GM12892 (cell line): ENCODE measurements at places on chromosomes 13 and 19.

DNA sequence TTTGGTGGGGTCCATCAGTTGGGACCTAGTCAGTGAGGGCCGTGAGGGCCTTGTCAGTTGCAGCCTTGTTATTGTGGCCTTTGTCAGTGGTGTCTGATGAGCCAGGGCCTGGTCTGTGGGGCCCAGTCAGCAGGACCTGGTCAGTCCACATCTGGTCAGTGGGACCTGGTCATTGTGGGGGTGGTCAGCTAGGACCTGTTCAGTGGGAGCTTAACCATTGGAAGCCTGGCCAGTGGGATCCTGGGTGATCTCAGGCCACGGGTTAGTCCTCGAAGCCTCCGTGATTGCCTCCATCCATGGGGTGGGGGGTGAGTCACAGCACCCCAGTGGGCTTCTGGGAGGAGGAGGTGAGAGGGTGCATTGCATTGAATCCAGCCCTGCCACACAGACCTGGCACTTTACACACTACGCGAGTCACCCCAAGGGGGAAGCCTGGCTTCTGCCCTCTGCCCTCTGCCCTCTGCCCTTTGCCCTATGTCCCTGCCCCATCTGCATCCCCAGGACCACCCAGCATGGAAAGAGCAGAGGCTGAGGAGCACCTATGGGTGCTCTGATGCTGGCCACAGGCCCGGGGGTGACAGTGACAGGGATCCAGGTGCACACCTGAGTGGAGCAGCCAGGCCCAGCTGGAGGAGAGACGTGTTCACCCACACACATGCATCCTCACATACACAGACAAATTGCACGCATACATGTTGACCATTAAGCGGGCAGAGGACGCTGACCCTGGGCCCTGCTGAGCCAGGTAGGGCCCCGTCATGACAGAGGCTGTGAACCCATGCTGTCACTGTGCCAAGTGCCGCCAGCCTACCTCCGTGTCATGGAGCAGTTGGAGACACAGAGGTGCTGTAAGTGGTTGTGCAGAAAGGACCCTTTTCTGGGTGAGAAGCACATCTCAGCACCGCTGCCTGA is 59.8 kb upstream of the TPM4 start:
- DNase-seq, result peak; percentile 15

GRCh38 chr13:33999811-34000605 is 182.1 kb downstream of the RFC3 start:
- DNase-seq, result no peak

DNA sequence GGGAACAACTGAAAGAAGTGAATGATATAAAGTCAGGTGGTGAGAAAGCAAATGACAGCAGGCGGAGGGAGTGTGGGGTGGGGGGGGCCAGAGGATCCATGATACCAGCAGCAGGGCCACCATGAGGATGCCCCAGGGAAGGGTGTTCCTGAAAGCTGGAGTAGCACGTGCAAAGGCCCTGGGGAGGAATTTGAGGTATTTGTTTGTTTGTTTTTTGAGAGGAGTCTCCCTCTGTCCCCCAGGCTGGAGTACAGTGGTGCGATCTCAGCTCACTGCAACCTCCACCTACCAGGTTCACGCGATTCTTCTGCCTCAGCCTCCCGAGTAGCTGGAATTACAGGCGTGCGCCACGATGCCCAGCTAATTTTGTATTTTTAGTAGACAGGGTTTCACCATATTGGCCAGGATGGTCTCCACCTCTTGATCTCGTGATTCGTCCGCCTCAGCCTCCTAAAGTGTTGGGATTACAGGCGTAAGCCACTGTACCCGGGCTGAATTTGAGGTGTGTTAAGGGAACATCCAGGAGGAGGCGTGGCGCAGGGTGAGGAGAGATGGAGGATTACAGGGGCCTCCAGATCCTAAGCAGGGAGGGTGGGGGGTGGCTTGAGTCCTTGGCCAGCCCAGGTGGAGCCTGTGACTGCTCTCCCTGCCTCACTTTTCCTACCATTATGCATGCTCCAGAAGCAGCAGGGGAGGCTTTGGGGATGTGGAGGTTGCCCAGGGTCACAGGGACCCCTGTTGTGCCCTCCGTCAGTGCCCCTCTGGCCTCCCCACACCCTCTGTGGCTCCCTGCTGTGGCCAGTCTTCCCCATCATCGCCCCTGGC is 12.4 kb upstream of the JUND start:
- DNase-seq, result no peak

DNA sequence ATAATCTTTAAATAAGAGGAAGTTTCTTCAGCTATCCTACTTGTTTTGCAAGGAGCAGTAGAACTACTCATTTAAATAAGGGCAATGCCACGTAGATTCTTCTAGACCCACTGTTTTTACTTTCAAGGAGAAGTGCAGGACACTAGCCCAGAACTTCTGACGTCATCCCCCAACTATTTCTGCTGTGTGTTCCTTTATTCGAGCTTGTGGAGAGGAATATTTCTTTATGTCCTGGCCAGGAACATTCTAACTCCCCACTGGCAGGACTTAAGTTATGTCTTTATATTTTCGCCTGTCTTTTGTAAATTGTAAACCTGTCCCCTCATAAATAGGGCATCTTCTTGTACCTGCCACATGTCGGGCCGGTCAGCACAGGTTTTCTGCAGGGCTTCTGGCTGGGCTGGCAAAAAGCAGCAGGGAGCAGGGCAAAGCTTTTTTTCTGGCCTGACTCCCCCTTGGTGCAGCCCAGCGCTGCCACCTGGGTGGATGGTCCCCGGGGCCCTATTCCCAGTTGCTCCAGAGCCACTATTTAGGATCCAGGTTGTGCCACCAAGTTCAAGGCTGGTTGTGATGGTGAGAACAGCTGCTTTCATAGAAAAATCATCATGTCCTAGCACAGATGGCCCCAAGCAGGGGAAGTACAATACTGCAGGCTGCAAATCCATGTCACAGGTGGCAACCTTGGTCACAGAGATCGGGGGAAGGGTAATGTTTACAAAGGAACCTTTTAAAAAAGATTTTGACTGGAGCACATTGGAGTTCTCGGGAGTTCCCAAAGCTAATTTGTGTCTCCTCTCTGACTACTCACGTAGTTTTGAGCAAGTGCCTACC is 1.8 kb downstream of the MBNL2 start:
- no peak for DNase-seq

GRCh38 chr19:11203194-11204075 is 6.1 kb upstream of the KANK2 start:
- peak; percentile 70 for DNase-seq

DNA sequence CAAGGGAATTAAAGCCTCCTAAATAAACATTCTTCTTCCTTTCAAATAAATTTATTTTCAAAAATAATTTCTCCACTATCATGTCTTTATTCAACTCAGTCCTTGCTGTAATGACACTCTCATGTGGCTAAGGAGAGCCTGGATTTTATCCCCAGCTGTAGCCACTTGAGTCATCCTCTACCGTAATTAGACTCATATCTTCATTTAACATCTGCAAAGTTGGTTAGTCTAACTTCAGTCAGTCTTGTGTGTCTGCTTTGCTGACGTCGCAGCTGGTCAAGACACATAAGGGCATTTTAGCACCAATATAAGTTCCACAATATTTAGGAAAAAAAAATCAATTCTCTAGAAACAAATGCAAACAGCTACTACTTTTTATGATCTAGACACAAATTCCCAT is 776.4 kb upstream of the ATXN8OS start:
- no peak for DNase-seq

- no peak for DNase-seq
These were observed 774 bp downstream of the ALDH16A1 start for GRCh38 chr19:49453757-49454240.

- no peak for DNase-seq
These were observed 13.8 kb downstream of the SPINT2 start for GRCh38 chr19:38277969-38278680.

- DNase-seq, result no peak
These were observed 2.2 kb downstream of the GPR32 start for GRCh38 chr19:50772476-50772875.

DNA sequence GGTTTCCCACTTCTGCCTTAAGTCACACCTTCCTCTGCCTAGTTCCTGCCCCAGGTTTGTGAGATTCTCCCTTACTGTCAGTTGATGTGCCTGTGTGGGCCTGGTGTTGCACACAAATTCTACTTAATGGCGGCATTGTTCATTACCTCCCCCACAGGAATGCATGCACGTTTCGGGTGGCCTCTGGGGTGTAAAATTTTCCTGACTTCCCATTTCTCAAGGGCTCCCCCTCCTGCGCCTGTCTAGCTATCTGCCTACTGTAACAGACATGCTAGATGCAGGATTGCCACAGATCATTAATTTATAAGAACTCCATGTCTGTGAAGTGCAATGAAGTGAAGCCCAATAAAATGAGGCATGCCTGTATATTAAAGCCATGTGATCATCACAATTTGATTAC is 1466.3 kb downstream of the PCDH9 start:
- no peak for DNase-seq

- DNase-seq, result no peak
These were observed 35.1 kb downstream of the SPATA13 start for GRCh38 chr13:24195626-24196025.

GRCh38 chr13:39498471-39499114 is 104.4 kb downstream of the LHFPL6 start:
- no peak for DNase-seq

DNA sequence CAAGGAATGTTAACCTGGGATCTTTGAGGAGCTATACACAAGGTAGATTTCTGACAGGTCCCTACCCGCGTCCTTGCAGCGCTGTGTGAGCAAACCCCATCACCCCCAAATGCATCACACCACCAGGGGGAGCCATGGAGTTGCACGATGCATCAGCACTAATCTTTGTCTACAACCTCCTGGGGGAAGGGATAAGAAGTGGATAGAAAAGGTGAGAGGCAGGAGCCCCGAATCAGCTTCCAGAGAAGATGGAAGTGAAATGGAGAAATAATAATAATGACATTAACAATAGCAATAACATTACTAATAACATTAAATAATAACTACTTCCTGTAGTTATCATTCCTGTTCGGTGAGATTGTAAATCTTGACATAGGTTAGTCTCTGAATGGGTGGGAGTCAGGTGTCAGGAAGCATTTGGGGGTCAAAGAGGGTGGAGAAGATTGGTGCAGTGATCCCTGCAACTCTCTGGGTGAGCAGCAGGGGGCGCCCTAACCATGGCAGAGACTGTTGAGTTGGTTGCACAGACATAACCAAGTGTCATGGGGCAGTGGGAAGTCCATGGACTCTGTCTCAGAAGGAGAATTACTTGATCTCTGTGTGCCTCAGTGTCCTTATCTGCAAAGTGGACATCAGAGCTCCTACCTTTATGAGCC is 16.5 kb downstream of the SIGLEC7 start:
- DNase-seq, result no peak

DNA sequence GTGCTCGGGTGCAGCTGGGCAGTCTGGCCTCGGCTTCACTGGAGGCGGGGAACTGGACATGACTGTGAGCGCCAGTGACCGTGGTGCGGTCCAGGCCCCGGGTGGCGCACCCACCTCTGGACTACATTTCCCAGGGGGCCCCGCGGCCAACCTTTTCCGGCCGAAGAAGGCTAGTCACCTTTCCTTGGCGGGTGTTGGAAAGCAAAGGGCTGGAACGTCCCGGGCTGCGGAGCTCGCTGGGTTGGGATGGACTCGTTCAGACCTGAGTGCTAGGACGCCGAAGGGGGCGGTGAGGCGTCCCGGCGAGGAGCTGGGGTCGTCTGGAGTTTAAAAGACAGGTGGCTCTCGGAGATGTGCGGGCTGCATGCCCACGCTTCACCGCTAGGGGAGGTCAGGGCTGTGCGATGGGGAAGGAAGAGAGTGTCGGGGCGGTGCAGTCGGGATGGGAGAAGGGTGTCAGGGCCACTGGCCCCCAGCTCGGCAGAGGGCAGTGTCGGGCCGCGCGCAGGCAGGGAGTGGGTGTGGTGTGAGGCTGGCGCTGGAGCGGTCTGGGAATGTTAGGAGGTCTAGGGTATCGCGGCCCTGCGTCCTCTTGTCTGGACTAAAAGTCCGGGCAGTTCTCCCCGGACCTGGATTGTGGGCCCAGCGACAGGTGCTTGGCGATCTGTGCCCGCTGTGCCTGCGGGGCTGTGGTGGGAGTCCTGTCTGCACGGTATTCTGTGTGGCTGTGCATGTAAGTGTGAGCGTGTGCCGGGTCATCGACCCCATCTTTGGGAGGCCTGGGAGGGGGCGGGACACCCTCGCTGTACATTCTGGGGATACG is 57.1 kb downstream of the ZNF568 start:
- DNase-seq, result peak; percentile 35

DNA sequence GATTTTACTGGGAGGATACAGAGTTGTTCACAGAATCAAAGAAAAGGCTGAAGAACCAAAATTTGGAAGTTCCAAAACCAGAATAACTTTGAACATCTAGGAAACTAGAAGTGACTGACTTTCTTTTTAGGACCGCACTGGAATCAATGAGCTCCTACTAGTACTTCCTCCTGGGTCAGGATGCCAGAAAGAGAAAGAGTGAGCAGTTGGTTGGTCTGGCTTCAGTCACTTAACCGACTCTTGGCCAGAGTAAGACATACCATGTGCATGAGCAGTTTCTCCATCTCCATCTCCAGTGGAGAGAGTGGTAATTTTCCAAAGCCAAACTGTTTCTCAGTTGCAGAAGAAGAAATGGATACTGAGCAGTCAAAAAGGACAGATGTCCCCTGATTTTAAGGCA is 27.1 kb upstream of the MTUS2 start:
- DNase-seq, result no peak

DNA sequence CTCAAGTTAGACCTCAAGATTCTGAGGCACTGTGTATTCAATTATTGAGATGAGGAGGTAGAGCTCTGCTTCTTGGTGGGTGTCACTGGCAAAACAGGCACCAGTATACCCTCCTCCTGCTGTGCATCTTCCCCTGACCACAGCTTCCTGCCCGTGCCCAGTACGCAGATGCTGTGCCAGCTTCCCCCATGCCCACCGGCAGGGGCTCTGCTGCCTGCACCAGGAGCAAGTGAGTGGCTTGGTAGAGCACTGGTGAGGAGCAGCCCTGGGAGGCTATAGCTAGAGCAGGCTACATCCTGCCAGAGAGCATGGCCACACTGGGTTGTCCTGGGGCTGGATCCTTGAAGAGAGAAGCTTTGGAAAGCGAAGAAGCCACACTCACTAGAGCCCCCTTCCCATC is 21.0 kb upstream of the RNF17 start:
- no peak for DNase-seq

GRCh38 chr13:64471916-64472315 is 2758.2 kb downstream of the PCDH9 start:
- DNase-seq, result no peak

- no peak for DNase-seq
These were observed 937 bp upstream of the SPRY2 start for GRCh38 chr13:80341756-80342370.

DNA sequence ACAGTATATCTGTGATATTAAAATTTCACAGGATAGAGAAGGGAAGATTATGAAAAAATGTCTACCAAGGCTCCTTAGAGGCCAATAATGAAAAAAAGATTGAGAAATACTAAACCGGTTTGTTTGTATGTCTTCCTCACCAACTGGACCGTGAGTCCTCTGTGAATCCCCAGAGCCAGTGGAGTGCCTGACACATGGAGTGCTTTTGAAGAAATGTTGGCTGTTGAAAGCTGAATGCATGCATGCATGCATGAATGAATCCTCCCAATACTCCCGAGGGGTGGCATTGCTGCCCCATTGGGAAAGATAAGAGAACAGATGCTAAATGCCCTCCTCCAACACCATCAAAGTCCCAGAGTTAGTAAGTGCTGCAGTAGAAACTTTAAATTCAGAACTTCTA is 152.7 kb upstream of the SERP2 start:
- no peak for DNase-seq

- DNase-seq, result no peak
These were observed 80.3 kb upstream of the UQCRFS1 start for GRCh38 chr19:29293292-29293691.

- DNase-seq, result peak; percentile 47
These were observed 10.4 kb upstream of the ZSWIM4 start for GRCh38 chr19:13784731-13785452.
